GM23338 (cell line): ENCODE measurements at places on chromosomes 12 and 14.
A peak's percentile ranks its signal among the peaks of the same experiment; 100 is the strongest.

DNA sequence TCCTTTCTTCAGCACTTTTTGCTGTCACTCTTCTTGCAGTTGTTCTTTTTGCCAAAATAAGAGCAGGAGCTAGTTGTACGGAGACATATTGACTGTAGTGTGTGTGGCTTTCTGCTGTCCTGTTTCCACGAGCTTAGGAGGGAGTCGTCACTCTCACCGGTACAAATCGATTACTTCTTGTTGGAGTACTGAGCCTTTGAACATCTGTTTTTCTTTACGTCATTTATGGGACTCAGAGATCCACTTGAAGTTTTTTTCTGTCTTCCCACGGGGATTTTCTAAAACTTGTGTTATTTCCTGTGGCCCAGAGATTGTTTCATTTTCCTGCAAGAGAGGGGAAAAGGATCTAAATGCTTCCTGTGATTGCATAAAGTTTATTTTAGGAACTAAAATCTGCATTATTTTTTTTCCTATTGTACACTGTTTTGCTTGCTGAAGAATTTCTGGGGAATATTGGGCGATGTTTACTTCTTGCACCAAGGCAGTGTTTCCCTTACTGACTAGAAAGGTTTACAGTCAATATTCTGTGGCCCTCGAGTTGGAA, 199.8 kb upstream of the ARHGAP5 start:
- DNase-seq: no peak

- no peak for DNase-seq
Observed at GRCh38 chr12:27631365-27631764, 64.9 kb upstream of the REP15 start.

- DNase-seq: peak; percentile 75
Observed at GRCh38 chr12:115752913-115753726, 524.4 kb downstream of the MED13L start.

DNA sequence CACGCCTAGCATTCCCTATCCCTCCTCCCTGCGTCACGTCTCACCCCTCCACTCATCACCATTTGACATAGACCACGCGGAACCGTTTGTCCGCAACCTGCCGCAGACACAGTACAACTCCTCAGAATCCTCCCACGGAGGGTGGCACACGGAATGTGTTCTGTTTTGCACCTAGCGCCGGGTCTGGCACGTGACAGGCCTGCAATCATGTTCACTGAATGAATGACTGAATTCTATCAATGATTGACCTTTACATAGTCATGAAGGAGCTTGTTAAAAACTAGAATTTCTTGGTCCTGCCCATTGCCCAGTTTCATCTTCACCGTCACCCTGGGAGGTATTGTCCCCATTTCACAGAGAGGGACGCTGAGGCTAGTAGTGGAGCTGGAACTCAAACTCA, 4.7 kb downstream of the SLC6A12 start:
- no peak for DNase-seq

GRCh38 chr12:48873096-48873495, 7.4 kb upstream of the RND1 start:
- DNase-seq: no peak

DNA sequence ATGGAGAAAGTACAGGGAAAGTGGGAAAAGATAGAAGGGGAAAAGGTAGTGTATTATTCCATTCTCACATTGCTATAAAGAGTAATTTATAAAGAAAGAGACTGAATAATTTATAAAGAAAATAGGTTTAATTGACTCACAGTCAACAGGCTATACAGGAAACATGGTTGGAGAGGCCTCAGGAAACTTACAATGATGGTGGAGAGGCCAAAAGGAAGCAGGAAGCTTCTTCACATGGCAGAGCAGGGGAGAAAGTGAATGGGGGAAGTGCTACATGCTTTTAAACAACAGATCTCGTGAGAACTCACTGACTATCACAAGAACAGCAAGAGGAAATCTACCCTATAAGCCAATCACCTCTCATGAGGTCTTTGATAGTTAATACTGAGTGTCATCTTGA, 725.0 kb upstream of the FLRT2 start:
- DNase-seq: no peak

GRCh38 chr14:63275611-63276010, 43.1 kb downstream of the GPHB5 start:
- DNase-seq: peak; percentile 5

GRCh38 chr12:75888874-75889613, 142.5 kb downstream of the PHLDA1 start:
- peak; percentile 56 for DNase-seq

DNA sequence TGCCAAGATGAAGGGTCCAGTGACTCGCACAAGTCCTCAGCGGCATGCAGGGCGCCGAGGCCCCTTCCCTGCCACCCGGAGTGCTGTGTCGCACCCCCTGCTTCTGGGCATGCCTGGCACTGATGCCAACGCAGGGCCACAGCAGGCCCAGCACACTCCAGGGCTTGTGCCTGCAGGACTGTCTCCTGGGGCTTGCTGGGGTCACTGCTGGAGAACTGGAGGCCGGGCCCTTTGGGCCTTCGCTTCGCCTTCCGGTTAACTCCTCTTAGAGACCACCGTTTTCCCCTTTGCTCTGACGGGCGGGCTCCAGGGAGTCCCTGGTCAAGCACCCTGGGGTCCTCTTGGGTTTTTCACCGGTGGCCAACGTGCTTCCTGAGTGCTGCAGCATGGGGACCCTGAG, 79.6 kb downstream of the WDR20 start:
- no peak for DNase-seq

- peak; percentile 91 for DNase-seq
Observed at GRCh38 chr12:9364224-9365176, 156.3 kb upstream of the PZP start.

DNA sequence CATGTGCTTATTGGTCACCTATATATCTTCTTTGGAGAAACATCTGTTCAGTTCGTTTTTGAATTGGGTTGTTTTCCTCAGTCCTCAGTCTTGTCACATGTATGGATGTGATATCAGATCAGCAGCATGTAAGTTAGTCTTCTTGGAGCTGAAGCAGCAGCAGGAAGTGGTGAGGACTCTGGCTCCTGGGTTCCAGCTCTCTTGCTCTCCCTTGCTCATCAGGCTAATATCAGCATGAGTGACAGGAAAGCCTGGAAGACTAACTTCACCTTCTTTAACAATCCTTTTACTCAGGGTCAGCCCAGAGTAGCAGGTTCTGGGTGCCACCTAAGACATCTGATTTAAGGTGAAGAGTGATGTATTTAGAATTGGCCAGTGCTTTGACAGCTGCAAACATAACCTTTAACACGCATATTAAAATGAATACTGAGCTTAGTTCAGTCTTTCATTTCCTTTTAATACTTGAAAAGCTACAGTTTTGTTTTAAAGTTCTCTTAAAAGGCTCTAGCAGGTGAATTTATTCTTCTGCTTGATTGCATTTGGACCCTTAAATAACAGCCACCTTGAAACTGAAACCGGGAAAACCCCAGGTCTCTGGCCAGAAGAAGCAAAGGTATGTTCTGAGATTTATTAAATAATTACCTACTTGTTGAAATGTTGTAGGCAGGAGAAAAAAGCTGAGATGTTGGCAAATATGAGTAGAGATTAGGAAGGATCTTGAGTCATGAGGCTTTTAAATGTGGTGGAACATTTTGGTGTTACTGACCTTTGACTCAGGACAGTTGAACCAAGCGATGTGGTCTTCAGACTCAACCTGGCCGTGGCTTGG, 54.3 kb downstream of the DRAM1 start:
- DNase-seq: no peak

DNA sequence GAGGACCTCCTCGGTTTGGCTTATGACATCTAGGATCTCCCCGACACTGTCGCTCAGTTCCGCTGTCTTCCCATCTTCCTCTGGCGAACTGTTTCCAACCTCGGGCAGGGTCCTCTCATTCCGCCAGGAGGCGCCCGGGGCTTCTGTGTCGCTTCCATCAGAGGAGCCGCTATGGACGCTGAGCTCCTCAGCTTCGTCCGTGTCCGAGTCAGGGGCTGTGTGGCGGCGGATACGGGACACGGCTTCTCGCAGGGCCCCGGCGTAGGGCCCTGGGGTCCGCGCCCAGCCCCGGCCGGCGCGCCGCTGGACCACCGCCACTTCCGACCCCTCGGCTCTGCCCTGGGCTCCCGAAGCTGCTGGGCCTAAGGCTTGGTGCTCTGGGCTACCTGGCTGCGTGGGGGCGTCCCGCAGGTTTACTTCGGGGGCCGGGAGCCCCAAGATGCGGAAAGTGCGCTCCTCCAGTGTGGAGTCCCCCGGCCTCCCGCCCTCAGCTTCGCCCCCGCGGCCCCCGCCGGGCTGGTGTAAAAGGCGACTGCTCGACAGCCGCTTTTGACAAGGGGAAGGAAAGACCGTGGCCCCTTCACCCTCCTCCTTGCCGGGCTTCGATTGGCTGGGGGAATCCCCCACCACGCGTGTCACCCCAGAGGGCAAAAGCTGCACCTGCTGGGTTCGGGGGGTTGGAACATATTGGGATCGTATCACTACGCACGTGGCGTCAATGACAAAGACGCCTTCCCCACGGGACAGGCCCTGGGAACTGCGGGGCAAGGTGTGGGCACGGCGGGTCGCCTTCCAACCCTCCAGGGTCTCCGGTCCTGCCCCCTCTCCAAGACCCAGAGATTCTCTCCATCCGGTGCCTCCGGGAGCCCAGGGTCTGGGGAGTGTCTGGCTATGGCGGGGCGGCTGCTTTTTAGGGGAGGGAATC, 2.1 kb downstream of the DDN start:
- DNase-seq: peak; percentile 95

DNA sequence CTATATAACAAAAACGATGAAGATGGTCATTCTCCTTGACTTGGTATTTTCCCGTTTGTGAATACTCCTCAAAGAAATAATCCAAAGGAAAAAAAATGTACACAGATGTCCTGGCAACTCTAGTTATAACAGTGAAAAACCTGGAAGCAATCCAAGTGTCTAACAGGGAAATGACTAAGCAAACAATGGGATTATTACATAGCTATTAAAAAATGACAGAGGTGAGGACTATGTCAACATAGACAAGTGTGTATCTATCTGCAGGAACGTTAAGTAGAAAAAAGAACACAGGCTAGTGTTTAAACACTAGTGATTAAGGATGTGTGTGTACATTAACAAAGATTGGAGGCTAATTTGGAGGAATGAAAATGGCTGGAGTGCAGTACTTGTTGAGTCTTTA, 5.9 kb upstream of the APOLD1 start:
- DNase-seq: no peak

- peak; percentile 72 for DNase-seq
Observed at GRCh38 chr14:50943261-50943942, 881 bp downstream of the PYGL start.

GRCh38 chr14:21997300-21997699, 323.7 kb upstream of the OR4E1 start:
- DNase-seq: peak; percentile 89

- no peak for DNase-seq
Observed at GRCh38 chr14:101862711-101863110, 101.2 kb downstream of the PPP2R5C start.

DNA sequence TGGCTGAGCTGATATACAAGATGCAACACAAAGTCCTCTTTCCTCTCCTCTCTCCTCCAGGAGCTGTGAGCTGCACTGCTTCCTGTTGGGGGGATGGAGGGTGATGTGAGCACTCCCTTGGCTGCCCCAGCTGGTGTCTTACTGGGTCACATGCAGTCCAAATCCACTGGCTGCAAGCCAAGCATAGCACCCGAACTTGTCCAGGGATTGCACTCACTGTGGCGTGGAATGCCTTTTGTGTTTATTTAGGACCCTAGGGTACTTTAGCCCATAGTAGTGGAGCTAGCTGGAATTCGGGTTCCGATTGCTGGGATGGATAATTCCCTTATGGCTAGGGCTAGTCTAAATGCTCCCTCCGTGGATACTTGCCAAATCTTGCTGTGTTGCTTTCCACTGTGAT, 424.9 kb upstream of the SYT1 start:
- no peak for DNase-seq

GRCh38 chr12:76595056-76595455, 35.5 kb upstream of the OSBPL8 start:
- no peak for DNase-seq

DNA sequence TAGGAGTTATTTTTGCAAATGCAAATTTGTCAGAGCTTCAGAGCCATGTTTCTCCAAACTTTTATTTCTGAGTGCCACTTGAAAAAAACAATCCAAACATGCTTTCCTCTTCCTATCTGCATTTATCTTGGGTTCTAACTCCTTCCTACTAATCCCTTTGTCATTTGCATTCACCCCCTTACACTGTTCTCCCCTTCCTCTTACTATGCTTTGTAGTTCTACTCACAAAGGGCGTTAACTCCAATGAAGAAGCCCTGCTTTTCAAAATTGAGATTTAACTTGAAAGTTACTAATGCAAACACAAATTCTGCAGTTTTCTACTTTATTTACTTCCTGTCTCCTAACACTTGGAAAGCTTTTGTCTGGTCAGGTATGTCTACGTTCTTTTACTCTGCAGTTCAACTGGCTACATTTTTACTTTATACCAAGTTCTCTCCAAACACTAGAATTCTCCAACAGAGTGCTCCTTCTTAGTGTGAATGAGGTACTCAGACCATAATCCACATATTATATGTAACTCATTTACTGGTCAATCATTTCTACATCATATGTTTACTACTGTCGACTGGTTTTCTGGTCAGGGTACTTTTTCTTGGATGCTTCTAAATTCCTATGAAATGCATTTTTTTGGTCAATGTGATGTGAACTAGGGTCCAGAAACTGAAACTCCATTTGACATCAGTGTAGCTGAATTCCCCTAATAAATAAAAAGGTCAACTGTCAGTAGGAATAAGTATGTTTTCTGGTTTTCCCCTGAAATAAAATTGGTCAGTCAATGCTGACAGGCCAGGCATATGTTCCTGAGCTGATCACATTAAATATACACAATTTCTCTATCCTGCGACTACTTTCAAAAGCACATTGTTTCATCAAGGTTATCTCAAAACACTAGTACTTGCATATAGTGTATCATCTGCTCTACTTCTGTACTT, 51.2 kb upstream of the OR5AU1 start:
- no peak for DNase-seq

- peak; percentile 81 for DNase-seq
Observed at GRCh38 chr12:21941506-21942376, 515 bp upstream of the ABCC9 start.

- no peak for DNase-seq
Observed at GRCh38 chr14:66650491-66650911, 142.6 kb downstream of the GPHN start.

GRCh38 chr14:100856056-100856950, 30.4 kb downstream of the MEG3 start:
- DNase-seq: no peak

- DNase-seq: no peak
Observed at GRCh38 chr14:90421001-90421631, 24.3 kb downstream of the CALM1 start.

- no peak for DNase-seq
Observed at GRCh38 chr12:97335115-97335514, 127.5 kb upstream of the RMST start.
